ENCODE measurements at places on chromosomes 5 and 9. TPM values are rescaled to one million over a fixed set of nuclear protein-coding genes. Genes with fewer than 3 reads are reported as not detected.

Gene PCDHGB1
- total RNA-seq = 0.95 TPM

Gene SRA1
- 38.1 TPM for total RNA-seq

Gene NR2F1
- total RNA-seq = 14.0 TPM

Gene NMUR2
- not detected for total RNA-seq

Gene MARCHF11
- total RNA-seq = not detected

- DNase-seq = no peak
Measured at GRCh38 chr9:10396615-10397014, 216.2 kb downstream of the PTPRD start.

DNA sequence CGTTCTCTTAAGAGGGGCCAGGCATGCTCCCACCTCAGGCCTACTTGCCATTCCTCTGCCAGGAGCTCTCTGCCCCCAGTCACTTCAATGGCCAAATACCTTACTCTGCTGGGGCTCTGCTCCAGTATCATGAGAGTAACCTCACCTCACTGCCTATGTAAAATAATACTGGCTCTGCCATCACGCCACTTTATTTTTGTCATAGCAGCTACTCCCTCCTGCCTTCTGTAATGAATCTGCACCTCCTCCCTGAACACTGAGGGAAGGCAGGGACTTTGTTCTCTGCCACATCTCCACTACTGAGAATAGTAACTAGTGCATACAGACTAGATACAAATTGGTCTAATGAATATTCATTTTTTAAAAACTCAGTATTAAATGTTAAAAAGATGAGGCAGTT, 33.8 kb downstream of the MACROH2A1 start:
- DNase-seq = no peak

- DNase-seq = no peak
Measured at GRCh38 chr5:159971514-159971913, 37.4 kb upstream of the TTC1 start.

DNA sequence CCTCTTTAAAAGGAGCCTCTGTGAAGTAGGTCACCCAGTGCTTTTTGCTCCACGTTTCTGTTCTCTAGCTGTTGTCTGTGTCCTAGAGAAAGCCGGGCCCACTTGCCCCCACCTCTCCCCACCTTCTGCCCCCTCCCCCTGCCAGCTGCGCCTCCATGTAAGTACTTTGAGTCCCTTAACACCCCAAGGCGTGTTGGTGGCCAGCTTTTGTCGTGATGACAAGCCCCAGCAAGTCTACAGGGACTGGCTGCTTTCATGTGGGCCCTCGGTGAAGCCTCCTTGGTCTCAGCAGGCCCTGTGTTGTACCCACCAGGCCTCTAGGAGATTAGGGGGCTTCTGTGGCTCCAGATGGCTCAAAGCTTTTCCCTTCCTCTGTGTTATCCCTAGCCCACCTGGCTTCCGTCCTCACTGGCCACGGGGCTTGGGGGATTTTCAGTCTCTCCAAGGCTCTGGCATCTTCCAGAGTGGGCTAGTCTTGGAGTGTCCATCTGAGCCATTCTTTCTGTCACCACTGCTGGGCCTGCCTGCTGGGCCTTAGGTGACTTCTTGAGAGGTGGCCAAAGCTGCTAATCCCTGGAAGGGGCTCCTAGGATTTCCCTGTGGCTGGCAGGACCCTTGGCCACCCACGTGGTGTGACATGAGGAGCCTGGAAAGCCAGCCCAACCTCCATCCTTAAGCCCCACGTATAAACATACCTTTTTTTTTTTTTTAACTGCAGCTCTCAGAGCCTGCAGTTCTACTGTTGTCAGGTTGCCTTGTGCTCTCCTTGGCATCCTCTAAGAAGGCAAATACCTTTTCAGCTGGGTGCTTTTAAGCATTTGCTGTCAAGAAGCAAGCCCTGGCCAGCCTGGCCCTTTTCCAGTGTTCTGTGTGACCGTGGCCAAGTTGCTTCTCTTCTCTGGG, 1.1 kb upstream of the NDST1 start:
- DNase-seq = no peak

DNA sequence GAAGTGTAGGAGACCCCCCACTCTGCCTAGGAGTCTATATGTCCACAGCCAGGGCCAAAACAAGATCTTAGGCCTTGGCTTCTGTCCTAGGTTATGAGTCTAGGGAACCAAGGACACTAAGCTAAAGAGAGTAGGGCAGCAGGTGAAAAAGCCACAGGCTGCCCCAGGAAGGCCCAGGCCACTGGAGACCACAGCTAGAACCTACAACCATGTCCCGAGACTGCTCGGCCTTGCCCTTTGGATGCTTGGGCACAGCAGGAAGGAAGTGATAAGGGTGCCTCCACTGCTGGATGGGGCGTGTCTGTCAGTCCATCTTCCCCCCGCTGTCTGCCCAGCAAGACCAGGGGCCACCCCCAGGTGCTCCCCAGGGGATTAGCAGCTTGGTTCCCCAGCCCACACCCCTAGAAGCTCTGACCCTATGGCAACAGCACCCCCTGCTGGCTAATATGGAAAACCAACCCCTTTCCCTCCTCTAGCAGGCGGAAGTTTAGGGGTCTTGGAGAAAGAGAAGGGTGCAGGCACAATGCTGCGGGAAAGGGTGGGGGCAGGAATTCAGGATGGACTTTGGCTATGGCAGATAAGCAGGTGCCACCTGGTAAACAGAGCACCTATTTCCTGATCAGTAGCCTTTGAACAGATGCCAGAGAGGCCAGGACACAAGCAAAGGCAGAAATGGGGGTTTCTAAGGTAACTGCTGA, 10.5 kb upstream of the IRF1 start:
- peak; percentile 87 for DNase-seq

DNA sequence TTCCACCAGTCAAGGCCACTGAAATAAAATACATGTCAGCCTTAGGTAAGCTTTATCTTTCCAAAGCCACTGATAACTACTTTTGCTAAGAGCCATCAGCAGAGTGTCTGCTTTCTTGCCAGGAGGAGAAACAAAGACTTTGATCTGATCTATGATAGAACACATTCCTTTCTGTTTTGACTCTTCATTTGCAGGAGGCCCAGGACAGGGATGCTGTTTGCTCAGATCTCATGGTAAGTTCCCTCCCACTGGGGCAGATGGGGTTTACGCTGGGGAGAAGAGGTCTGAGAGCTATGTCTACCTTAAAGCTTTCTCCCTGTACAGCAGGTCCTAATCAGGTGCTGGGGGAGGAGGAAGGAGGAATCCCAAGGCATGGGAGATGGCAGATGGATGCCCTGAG, 497.6 kb downstream of the NTRK2 start:
- DNase-seq = no peak

DNA sequence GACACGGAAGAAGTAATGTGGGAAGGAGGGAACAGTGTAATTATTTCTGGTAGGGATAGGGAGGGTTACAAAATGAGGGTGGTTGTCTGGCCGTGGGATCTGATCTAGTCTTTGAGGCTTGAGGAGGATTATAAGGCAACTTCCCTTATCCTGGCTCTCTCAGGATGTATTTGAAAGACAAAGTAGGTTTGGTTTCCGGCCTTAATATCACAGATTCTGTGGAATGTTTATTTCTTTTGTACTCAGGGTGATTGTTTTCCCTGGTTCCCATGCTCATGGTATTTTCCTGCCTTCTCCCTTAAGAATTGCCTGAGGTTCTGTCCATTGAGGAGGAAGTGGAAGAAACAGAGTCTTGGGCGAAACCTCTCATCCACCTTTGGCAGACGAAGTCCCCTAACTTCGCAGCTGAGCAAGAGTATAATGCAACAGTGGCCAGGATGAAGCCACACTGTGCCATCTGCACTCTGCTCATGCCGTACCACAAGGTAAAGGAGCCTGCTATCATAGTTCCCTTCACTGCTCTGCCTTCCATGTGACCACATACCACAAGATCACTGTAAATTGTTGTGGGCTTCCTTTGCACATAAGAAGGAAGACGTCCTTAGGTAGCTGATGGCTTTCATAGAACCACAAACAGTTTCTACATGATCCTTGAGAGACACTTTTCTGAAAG, 253.8 kb downstream of the KDM4C start:
- DNase-seq = no peak

GRCh38 chr9:126127591-126127990, 199.0 kb upstream of the MVB12B start:
- DNase-seq = no peak

DNA sequence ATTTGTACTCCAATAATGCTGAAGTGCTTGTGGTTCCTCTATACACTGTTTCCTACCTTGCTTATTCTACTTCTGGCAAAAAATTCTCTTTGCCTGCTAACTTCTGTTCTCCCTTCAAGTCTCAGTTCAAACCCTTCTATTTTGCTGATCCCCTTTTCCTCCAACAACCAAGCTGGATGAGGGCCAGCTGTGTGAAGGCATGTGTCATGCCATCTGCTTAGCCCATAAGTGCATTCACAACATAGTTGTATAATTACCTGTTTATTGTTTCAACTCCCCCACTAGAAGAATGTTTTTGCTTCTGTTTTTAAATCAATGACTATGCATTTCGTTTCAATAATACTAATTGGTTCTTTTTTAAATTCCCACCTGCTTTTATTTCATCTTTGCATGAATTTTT, 1951.4 kb upstream of the WWC1 start:
- DNase-seq = no peak

GRCh38 chr5:94776167-94776566, 157.7 kb downstream of the SLF1 start:
- no peak for DNase-seq

- no peak for DNase-seq
Measured at GRCh38 chr5:39178171-39178570, 41.2 kb downstream of the FYB1 start.

DNA sequence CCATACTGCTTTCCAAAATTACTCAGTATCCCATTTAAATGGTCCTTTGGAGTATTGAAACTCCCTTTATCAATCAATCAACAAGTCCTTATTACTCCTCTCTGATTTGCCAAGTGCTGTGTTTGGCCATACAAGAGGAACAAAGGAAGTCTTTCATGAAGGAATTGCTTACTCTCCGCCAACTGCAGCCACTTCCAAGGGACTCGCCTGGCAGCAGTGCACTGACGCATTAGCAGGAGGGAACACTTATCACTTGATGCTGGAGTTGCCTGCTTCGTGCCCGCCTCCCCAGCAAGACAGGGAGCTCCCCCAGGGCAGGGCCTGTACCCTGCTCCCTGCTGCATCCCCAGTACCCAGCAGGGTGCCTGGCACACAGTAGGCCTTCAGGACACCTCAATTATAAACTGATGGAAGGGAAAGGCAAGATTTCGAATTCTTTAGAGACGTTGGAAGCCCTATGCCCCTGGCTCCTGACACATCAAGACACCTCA, 97.9 kb downstream of the CRB2 start:
- DNase-seq = peak; percentile 25

GRCh38 chr5:172178991-172179989, 8.7 kb downstream of the STK10 start:
- DNase-seq = no peak

DNA sequence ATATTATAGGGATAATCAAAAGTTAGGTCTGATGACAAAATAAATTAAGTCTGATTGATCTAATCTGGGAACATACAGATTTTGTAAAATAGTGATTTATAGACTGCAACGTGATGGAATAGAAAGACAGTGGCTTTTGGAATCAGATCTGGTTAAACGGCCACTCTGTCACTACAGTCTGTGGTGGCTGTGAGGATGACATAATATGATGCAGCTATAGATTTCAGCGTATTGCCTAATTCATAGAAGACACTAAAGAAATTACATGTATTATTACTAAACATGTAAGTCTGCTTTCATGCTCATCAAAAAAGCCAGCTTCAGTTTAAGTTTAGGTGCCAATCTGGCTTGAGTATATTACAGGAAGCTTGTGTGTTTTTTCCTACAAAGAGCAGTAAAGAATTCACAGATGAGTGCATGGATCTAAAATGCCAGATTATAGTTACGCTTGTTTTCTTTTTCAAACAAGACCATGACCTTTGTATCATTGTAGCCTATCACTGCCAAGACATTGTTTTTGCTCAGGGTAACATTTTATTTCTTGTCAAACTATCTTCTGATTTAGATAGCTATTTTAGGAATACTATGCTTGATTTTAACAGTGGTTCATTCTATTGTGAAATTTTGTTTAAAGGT, 25.7 kb downstream of the CPEB4 start:
- no peak for DNase-seq

GRCh38 chr9:33167972-33168461, 881 bp upstream of the B4GALT1 start:
- no peak for DNase-seq

DNA sequence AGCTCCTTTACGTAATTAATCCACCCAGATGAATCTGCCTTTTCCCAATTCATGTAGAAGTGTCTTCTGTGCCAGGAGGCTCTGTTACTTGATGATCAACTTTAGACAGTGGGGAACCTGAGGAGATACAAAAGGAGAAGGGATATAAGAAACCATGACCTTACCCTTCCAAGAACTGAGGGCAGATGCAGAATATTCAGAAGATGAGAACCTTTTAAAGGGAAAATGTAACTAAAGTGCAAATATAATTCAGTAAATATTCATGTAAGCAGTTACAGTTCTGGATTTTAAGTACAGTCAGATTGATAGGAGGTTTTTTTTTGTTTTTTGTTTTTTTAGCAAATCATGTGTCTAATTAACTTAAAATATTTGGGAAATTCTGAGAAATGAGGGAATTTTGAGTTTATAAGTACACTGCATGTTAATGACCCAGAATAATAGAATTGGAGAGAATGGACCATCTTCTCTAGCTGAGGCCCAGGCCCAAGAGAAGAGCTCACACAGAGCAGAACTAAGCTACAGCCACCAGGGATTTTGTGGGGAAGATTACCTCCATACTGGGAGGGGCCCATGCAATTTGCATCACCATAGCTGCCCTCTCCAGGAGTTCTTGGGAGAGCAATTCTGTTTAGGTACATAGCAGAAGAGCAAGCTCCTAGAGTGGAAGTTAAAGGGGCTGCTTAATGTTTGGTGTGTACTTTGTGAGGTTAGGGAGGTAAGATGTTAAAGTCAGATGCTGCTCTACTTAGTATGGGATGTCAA, 61.5 kb downstream of the SV2C start:
- no peak for DNase-seq

DNA sequence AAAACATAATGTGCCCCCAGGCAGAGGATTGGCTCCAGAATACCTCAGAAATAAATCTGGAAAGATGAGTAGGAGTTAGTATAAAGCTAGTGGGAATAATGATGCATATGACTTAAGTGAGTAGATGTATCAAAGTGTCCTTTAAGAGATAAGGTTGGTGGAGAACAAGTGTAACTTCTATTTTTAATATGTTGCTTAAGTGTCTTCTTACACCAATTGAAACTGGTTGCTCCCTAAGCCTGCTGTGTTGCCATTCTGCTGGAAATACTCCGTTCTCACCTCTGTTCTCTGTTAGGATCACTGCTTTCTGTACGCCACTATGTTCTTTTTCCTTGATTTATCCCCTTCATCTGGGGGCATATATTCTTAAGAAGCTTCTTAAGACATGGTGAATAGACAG, 286.4 kb downstream of the TMEM232 start:
- DNase-seq = no peak

DNA sequence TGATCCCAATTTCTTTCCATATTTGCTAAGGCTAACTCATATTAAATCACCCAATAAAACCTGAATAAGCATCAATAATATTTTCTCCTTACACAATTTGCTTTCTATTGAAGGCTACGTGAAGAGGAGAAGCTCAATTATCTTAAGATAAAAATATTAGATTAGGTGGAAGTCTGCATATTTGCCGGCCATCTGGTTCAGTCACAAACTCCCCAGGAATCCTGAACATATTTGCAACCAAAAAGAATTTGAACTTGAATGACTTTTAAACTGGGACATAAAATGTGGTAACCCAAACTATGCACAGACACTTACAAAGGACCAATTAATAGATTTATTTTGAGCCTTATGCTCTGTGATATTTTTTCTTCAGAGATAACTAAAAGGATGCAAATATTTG, 92.3 kb downstream of the HAPLN1 start:
- no peak for DNase-seq
